Effector CD8-positive, alpha-beta T cell (primary cell): ENCODE measurements at places on chromosomes 4 and X.

GRCh38 chr4:30904215-30904555 lies 184.0 kb downstream of the PCDH7 start:
- DNase-seq: no peak

- DNase-seq: no peak
Observed at GRCh38 chr4:148354186-148354585, 88.0 kb downstream of the NR3C2 start.

GRCh38 chr4:180721356-180721755 lies 1521.8 kb upstream of the TENM3 start:
- no peak for DNase-seq

GRCh38 chrX:80578517-80579105 lies 158.4 kb downstream of the TENT5D start:
- DNase-seq: no peak

DNA sequence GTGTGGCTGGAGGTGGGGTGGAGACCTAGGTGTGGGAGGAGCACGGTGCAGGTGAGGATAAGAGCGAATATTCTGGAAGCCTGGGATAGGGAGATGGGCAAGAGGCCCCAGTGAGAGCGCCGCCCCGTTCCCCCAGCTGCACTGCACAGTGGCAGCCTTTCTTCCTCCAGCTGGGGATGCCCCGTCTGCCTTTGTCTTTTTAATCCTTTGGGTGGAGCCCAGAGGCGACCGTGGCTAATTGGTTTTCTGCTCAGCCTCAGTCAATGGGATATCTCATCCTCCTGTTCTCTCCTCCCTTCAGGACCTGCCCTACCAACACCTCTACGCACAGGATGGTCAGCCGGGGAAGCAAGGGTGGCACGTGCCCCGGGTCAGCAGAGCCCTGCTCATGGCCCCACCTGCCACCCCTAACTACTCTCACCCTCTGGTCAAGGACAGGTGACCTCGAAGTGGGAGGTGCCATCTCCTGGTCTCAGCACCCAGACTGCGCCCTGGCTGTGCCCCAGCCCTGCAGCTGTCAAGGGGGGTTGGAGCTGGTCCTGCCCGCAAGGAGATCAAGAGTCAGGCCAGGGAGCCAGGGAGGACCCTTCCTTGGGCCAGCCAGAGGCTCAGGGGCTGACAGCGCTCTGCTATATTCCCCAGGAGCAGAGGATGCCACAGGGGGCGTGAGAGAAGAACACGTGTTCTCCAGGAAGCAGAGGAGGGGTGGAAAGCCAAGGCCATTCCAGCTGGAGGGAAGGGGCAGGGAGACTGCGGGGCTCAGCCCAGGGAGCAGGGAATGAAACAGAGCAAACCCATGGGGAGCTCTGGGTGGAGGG lies 64.0 kb downstream of the ADRA2C start:
- no peak for DNase-seq

DNA sequence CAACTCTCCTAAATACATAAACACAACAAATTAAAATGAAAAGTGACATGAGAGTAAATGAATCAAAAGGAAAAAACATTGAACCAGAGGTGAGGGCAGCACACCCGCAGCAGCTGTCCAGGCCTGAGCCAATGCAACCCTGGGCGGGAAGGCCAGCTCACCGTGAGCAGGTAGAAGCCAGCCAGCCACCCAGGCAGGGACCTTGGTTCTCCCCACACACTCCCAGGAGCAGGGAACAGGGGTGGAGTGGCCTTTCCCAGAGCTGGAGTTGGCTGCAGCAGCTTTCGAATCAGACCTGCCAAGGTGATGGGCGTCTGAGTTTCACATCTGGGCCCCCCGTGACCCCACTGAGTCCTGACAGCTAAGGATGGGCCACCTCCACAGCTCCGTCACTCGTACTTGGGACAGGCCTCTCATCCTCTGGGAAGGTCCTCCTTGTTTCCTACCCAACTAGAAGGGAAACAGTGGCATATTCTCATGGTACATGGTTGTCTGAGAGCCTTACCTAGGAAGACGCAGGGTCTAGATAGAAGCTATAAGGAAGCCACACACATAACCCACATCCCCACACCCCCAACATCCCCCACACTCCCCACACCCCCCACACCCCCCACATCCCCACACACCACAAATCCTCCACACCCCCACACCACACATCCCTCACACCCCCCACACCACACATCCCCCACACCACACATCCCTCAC lies 172.2 kb downstream of the DCLK2 start:
- no peak for DNase-seq

GRCh38 chrX:71128166-71128833 lies 9.9 kb downstream of the MED12 start:
- DNase-seq: no peak

- DNase-seq: no peak
Observed at GRCh38 chr4:41507291-41507947, 30.5 kb upstream of the LIMCH1 start.

DNA sequence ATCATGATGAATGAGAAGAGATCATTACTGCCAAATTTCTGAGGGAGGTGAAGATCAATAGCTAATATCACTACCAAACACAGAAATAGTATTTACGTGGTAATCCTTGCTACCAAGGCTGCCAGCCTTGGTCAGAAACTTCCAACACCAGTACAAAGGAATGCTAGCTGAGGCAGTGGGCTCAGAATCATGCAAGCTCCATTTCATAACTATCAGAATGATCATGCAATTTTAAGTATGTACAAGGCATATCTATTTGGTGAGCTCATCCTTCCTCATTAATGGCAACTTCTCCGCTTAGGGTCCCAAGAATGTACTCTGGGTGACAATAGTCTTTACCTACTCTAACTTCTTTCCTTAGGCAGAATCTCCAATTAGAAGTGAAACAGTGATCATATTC lies 135.0 kb downstream of the GPC3 start:
- DNase-seq: no peak

DNA sequence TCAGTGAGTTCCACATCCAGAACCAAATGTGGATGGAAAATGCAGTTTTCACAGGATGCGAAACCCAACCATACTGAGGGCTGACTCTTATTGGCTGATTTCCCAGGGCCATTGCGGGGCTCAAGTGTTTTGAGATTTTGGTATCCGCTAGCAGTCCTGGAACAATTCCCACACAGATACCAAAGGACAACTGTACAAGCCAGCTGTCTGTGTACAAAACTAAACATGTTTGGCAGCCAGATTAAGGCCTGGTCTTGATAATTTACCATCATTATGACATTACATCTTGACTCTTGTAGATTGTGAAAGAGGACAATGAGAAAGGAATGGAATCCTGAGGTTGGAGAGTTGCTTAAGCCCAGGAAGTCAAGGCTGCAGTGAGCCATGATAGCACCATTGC lies 121.9 kb downstream of the DKK2 start:
- DNase-seq: no peak

DNA sequence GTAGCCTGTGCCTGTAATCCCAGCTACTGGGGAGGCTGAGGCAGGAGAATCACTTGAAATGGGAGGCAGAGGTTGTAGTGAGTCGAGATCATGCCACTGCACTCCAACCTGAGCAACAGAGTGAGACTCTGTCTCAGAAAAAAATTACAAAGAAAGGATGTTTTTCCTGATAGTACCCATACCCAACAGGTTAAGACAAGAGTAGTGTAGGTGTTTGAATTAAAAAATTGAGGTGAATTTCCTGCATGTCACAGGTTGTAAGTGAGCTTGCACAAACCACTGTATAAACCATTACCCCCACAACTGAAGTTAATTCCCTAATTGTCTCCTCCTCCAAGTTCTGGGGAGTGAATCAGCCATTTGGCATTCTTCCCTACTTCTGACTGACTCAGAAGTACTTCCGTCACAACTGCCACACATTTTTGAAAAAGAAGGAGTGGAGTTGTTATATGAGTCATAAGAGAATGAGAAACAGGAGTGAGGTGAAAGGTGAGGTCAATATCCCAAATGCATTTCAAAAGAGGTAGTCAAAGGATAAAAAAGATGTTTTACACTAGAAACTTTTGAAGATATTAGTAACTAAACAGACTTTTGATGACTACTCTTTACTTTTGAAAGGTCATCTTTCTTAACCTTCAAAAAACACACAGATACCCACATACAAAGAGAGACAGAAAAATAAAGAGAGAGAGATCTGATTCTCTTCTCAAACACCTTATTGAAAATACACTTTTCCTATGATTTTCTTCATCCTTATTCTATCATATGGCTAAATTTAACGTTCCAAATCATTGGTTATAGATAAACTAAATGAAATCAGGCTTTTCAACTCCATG lies 134.5 kb downstream of the BTC start:
- no peak for DNase-seq

- no peak for DNase-seq
Observed at GRCh38 chrX:30618160-30618765, 35.0 kb upstream of the GK start.

- no peak for DNase-seq
Observed at GRCh38 chrX:40383360-40383759, 197.4 kb upstream of the ATP6AP2 start.

DNA sequence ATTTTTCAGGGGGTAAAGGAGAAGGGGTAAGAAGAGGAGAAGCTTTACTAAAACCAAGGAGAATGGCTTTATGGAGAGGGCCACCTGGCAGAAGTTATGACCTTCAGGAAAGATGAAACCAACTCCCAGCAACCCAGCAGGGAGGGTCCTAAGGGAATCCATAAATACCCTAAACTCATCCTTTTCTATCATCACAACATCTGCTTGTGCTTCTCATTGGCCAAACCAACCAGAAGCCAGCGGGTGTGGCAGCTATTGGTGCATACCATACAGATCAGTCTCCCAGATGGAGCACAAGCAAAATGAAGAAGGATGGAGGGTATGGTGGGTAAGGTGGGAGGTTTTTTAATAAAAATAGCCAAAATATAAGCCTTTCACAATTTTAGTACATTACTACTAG lies 58.5 kb upstream of the ARSJ start:
- DNase-seq: no peak

DNA sequence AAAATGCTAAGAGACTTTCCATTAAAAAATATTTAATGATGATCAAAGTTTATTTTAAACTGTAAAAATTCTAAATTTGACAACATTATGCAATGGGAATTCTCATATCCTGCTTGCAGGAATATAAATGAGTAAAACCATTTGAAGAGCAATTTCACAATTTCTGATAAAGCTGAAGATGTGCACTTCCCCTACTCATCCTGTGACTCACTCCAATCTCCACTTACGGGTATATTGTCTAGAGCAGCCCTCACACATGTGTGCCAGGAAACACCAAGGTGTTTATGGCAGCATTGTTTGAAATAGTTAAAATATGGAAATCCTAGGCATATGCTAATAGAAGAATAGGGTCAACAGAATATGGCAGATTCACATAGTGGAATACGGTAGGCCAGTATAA lies 158.4 kb downstream of the PDHA2 start:
- DNase-seq: no peak

GRCh38 chr4:186666750-186667149 lies 56.9 kb downstream of the FAT1 start:
- no peak for DNase-seq

DNA sequence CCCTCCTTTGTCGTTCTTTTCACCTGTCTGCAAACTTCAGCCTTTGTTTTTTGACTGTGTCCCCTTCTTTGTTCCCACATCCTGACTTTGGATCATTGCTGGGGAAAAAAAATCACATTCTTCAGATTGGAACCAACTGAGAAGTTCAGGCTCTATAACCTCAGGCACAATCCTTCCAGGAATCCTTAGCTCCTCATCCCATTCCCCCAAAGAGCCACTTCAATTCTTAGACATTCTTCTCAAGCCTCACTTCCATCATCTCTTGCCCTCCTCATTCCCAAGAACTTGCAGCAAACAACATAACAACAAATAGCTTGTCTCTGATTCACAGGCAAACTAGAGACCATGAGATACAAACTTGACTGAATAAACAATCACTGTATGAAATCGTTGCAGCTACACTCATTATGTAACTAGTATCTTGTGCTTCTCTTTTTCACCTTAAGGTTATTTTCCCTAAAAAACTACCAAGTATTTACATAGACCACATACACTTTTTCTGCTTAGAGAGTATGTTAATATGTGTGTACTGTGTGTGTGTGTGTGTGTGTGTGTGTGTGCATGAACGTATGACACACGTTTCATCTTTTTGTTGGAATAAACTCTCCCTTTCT lies 26.4 kb upstream of the PGM2 start:
- no peak for DNase-seq

DNA sequence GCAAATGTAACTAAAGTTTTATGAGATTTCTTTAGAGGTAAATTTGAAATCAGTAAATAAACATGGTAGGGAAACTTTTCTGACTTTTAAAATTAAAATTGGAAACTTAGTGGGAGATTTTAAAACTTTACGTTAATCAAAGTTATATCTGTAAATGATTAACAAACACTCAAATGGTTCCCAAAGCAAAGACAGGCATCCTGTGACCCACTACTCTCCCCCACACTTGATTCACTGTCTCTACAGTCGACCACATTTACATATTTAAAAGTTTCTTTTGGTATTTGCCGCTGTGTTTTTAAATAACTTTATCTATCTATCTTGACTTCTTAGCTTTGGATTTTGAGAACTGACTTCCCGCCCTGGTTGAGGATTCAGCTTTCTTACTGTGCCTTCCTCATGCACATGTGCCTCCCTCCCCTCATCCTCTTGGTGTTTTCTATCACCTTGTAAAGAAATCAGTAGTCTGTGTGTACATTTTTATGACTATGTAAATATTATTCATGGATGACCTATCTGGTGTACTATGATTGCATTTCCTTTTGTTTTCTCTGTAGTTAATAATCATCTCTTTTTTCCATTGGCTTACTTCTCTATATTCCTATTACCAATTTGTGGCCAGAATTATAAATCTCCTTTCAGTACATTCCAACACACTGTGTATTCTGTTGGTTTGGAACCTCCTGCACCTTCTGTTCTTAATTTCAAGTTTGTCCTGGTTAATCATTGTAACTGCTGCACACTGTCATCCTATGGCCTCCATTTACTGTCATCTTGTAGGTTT lies 72.6 kb downstream of the WWC2 start:
- DNase-seq: no peak

GRCh38 chrX:125205918-125206665 lies 113.6 kb upstream of the TEX13C start:
- no peak for DNase-seq

- DNase-seq: no peak
Observed at GRCh38 chr4:137156807-137157206, 375.5 kb downstream of the PCDH18 start.
